ENCODE measurements at places on chromosomes 4 and X.

DNA sequence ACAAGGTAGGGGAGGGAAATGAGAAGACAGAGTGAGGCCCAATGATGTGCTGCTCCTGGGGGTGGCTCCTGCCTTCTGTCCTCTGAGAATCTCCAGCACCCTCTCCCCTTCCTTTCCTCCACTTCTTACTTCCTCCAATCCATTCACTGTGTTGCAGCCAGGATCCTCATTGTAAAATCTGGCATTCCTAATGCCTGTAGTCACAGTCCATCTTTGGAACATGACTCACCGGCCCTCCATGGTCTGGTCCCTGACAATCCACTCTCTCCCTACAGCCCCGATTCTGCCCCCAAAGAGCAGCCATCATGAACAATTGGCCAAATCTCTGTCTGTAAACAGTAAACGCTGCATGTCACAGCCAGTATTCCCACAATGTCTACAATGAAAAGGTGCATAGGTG lies 72.9 kb downstream of the CLNK start:
- DNase-seq: no peak

GRCh38 chr4:23932186-23932585 lies 42.3 kb upstream of the PPARGC1A start:
- no peak for DNase-seq

DNA sequence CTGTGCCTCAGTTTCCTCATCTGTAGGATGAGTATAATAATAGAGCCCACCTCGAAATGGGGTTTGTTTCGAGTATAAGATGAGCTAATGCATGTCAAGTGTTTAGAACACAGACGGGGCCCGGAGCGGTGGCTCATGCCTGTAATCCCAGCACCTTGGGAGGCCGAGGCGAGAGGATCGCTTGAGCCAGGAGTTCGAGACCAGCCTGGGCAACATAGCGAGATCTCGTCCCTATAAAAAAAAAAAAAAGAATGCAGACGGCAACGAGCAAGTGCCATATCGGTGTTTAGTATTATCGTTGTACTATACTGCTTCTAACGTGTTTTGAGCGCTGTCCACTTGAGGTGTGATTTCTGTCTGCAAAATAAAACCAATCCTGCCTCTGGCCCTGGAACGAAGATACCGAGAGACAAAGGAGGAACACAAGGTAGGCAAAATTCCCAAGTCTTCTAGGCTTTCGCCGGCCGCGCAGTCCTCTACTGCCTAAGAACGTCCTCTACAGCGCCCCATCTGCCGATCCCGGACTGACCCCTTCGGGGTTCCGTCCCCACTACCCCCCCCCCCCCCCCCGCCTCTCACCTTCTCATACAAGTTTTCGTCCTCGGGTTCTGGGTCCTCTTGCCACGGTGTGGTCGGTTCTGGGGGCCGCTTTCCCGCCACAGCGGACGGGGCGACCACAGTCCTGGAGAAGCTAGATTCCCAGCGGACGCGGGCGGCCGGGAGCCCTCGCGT lies 442 bp downstream of the NDUFB11 start:
- peak; percentile 23 for DNase-seq

DNA sequence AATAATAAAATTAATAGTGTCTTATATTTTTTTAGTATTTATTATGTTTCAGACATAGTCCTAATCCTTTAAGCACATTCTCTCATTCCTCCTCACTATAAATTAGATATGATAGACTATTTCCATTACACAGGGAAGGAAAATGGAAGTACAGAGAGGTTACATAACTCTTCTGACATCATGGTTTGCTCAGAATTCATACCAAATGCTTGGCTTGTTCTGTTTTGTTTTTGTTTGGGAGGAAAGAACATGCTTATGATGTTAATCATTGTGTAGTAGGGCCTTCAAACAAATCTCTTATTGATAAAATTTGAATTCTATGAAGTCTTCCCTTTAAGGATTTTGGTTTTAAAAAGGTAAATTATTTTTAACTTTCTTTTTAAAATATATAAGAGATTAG lies 59.5 kb downstream of the RXFP1 start:
- DNase-seq: no peak

GRCh38 chr4:56683455-56683854 lies 2.4 kb upstream of the HOPX start:
- no peak for DNase-seq

- no peak for DNase-seq
Measured at GRCh38 chr4:12586242-12587006, 897.7 kb downstream of the RAB28 start.

- DNase-seq: peak; percentile 28
Measured at GRCh38 chr4:183443655-183444213, 702 bp upstream of the CDKN2AIP start.

GRCh38 chrX:134469486-134469885 lies 9.5 kb downstream of the HPRT1 start:
- no peak for DNase-seq

GRCh38 chrX:2385224-2385623 lies 115.6 kb downstream of the DHRSX start:
- DNase-seq: no peak

- no peak for DNase-seq
Measured at GRCh38 chr4:56330691-56331090, 56.6 kb downstream of the AASDH start.

- DNase-seq: no peak
Measured at GRCh38 chr4:182205306-182205705, 37.9 kb upstream of the TENM3 start.

DNA sequence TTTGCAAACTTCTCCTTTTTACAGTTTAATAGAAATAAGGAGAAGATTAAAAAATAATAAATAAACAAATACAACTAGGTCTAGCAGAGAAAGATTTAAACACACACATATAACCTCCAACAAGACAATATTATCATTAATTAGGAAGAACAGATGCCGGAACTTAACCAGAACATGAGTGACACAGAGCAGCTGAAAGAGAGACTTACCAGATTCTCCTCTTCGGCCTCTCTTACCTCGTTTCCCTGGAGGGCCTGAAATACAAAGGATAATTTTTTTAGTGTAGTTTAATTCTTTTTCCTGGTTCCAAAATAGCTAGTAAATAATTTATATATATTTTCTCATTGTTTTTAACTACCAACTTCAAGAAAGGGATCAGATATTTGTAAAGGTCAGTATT lies 252.5 kb downstream of the COL25A1 start:
- DNase-seq: no peak

GRCh38 chr4:37220685-37221084 lies 23.9 kb upstream of the NWD2 start:
- no peak for DNase-seq

GRCh38 chr4:124710911-124711310 lies 1.6 kb downstream of the ANKRD50 start:
- DNase-seq: no peak

GRCh38 chr4:108342325-108342970 lies 173.7 kb upstream of the LEF1 start:
- DNase-seq: no peak

GRCh38 chr4:26858947-26859401 lies 1.7 kb upstream of the STIM2 start:
- no peak for DNase-seq

DNA sequence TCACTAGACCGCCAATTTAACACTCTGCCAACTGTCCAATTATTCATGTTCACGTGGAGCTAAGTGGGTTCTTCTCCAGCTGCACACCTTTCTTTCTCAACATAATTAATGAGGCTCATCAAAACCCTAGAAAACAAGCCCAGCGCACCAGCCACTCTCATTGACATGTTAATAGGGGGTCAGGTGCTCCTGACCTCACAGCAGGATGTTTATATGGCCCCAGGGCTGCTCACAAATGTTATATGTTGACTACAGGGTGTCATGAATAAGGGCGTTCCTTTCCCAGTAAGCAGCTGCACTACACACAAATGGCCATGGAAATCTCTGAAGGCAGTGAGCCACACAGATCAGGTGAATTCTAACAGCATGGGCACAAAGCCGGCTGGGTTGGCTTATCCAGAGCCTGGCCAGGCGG lies 209.8 kb downstream of the MGST2 start:
- no peak for DNase-seq

DNA sequence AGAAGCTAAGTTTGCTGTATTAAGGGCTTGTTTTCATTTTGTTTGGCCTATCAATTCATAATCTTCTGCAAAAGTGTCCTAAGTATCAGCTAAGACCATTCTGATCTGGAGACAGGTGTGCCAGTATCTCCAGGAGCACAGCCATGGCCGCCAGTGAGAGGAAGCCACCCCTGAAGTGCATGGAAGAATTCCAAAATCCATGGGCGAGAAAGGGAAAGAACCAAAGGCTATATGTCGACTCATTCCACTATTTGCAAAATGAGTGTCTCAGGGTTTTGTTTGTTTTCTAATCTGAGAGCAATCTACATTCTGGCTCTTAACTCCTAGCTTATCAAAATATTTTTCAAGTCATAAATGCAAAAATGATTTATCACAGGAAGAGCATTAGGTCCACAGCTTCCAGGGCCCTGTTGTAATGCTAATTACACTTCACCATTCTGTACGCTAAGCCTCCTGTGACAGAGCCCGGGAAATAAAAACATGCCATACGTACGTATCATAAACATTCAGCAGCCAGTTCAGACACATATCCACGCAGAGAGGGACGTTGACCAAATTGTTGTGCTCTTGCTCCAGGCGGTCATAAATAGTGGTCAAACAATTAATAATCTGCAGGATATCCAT lies 137.3 kb upstream of the FTHL17 start:
- no peak for DNase-seq

DNA sequence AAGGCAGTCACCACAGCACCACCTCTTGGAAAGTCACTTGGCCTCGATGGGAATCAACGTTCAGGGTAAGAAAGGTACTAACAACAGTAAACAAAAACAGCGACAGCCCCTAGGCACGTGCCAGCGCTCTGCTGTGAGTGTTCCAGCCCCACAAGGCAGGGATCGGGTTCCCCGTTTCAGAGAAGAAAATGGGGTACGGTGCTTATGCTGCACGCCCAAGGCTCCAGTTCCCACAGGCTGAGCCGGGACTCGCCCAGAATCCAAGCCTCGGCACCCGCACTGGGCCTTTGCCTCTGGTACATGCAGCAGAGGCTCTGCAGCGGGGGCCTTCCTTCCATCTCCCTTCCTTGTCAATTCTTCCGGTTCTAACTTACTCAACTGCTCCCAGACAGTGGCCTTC lies 37.3 kb downstream of the WDR1 start:
- DNase-seq: no peak

DNA sequence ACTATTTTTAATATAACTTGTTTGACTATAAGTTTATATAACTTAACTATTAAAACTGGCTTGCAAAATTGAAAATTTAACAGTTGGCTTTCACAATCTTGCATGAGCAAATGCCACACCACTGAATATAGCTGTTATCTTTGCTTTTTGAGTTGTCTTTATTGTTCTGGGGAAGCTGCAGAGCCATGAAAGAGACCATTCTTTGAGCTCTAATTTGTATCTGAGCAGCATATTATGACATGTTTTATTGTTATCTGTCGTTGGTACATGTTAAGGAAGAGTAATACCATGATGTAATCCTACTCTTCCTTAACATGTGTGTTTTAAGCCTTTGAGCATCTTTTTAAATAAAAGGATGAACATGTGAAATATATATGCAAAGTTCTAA lies 97.1 kb upstream of the ANK2 start:
- DNase-seq: no peak

GRCh38 chr4:17567271-17567670 lies 9.7 kb upstream of the LAP3 start:
- no peak for DNase-seq

GRCh38 chr4:172657081-172657480 lies 511.5 kb upstream of the GALNT7 start:
- DNase-seq: no peak

GRCh38 chrX:68708503-68709290 lies 61.2 kb downstream of the STARD8 start:
- DNase-seq: no peak

GRCh38 chrX:9576059-9576458 lies 111.2 kb downstream of the TBL1X start:
- no peak for DNase-seq

DNA sequence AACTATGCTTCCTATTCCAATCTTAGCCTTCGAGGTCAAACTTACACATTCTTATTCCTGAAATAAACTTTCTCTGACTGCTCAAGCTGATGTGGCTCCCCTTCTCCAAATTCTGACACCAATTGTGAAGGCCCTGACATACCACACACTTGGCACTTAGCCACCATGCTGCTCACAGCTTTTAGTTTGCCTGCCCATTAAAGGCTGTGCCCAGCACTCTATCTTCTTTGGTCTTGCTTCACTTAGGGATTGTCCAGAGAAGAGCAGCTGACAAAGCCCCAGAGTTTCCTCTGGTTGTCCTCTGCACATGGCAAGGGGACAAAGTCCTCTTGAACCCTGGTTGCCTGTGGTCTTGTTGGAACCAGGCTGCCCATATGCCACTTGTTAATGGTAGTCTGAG lies 126.1 kb downstream of the ARHGEF9 start:
- DNase-seq: no peak

Data from GM19239 (cell line).